ENCODE measurements at places on chromosomes 2 and 18. TPM values are rescaled to one million over a fixed set of nuclear protein-coding genes. Genes with fewer than 3 reads are reported as not detected.

- H3K27me3 ChIP-seq = no peaks in the 10 kb centered on the region
- DNase-seq = no peak
- no peak overlapping the region for H3K4me3 ChIP-seq
- no peaks in the 10 kb centered on the region for H3K4me1 ChIP-seq
Observed at GRCh38 chr2:108124736-108125495, 114.9 kb upstream of the SULT1C3 start.

- DNase-seq = no peak
- H3K36me3 ChIP-seq = no peaks in the 10 kb centered on the region
- no peak overlapping the region for H3K4me3 ChIP-seq
Observed at GRCh38 chr2:46082531-46083485, 214.4 kb upstream of the EPAS1 start.

CD28 gene
- 0.10 TPM for total RNA-seq

ONECUT2 gene
- not detected for total RNA-seq

GRCh38 chr2:24617424-24617823, 126.4 kb downstream of the NCOA1 start:
- no peak overlapping the region for H3K27ac ChIP-seq
- H3K27me3 ChIP-seq = no peaks in the 10 kb centered on the region
- H3K36me3 ChIP-seq = no peaks in the 10 kb centered on the region
- no peaks in the 10 kb centered on the region for H3K4me1 ChIP-seq

VIL1 gene
- total RNA-seq = not detected

DNA sequence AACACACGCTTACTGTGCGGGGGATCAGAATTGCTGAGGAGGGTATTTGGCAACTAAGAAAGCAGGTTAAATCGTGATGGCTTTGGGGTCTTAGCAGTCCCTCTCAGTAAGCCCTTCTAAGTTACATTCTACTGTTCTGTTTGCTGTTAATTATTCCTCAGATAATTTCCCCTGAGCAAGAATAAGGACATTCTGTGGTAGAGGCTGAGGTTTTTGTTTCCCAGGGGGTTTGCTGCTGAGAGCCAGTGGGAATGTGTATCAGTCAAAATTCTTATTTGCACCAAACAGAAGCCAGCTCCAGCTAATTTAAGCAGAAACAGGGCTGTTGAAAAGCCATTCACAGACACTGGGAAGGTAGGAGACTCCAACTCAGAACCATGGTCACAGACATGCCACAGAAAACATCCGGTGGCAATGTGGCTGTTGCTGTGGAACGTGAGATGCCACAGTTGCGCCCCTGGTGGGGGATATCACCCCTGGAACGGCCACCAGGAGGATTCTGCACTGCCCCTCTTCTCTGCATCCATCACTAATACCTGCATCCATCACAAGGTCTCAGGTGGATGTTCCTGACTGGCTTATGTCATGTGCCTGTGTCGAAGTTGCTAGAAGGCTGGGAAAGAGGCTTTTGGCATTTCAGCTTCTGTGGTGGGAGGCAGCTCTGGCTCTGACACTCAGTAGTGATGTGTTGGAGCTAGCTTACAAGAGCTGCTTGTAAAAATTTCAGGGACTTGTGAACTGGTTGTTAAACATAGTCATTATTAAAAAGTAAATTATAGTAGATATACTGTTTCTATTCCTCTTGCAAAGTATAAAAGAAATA, 23.2 kb downstream of the SLC4A3 start:
- no peaks in the 10 kb centered on the region for H3K36me3 ChIP-seq
- peaks cover 43% of the 10 kb centered on the region for H3K27me3 ChIP-seq
- no peaks in the 10 kb centered on the region for H3K4me1 ChIP-seq
- no peak overlapping the region for H3K4me3 ChIP-seq
